ENCODE measurements at places on chromosomes 16 and 17.

DNA sequence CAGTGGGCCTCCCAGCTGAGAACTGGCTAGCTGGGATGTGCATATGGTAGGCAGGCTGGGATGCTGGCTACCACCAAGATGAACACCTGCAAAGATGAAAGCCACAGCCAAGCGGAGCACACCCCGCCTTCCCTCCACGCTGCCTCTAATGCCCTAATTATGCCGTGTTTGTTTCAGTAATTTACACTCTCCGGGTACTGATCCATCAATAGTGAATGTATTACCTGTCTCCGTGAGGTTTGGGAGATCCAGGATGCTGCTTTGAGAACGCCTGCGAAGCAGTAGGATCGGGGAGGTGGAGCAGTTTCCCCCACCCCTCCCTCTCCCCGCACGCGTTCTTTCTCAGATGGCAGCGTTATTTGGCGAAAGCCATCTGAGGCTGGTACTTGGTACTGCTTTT lies 28.9 kb upstream of the GSE1 start:
- DNase-seq = no peak

- no peak for DNase-seq
Measured at GRCh38 chr17:7719661-7720060, 2.1 kb downstream of the DNAH2 start.

DNA sequence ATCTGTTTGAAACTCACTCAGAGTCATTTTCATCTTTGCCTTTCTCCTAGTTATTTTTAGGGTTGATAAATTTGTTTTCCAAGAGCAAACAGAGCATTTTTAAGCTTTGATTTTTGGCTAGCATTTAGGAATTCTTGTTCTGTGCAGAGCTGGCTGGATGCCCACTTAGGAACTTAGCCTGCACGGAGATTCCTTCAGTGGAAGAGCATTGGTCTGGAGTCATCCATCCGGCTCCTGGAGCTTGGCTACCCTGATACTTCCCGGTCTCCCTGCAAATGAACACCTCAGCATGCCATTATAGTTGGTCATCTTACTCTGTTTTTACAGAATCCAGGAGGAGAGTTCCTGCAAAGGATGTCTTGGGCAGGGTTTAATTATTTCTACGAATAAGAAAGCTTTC lies 57.1 kb downstream of the SPECC1 start:
- DNase-seq = peak; percentile 86

- DNase-seq = no peak
Measured at GRCh38 chr17:50596191-50597037, 35.9 kb downstream of the CACNA1G start.

- peak; percentile 47 for DNase-seq
Measured at GRCh38 chr17:59154292-59154720, 680 bp downstream of the SKA2 start.

GRCh38 chr17:80303824-80304223 lies 43.2 kb downstream of the RNF213 start:
- no peak for DNase-seq

DNA sequence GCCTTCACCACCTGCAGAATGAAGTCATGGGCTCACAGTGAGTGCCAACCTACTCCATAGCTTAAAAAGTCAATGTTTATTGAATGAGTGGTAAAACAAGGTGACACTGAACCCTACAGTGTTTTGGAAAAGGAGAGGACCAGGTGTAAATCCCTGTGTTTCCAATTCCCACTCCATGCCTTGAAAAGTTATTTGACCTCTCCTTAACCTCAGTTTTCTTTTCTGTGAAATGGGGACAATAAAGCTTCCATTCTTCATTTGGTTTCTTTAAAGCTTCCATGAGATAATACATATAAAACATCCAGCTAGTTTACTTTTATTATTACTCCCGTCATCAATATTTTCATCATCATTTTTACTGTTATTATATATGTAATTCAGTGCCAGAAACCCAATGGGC lies 48.0 kb upstream of the ACSM2B start:
- DNase-seq = no peak

- DNase-seq = no peak
Measured at GRCh38 chr16:23914946-23915530, 79.3 kb downstream of the PRKCB start.
